ENCODE measurements at places on chromosomes 3 and 15.

DNA sequence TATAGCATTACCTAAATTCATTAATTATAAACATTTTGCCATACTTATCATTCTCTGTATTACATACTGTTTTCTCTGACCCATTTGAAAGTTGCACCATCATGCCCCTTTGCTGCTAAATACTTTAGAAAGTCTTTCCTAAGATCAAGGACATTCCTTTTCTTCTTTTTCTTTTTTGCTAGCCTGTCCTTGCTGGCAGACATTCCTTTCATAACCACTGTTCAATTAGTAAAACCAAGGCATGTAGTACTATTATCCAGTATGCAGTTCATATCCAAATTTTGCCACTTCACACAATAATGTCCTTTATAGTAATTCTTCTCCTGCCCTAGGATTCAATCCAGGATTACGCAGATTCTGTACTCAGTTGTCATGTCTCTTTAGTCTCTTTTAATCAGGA, 321.0 kb upstream of the C2CD4B start:
- DNase-seq = no peak

DNA sequence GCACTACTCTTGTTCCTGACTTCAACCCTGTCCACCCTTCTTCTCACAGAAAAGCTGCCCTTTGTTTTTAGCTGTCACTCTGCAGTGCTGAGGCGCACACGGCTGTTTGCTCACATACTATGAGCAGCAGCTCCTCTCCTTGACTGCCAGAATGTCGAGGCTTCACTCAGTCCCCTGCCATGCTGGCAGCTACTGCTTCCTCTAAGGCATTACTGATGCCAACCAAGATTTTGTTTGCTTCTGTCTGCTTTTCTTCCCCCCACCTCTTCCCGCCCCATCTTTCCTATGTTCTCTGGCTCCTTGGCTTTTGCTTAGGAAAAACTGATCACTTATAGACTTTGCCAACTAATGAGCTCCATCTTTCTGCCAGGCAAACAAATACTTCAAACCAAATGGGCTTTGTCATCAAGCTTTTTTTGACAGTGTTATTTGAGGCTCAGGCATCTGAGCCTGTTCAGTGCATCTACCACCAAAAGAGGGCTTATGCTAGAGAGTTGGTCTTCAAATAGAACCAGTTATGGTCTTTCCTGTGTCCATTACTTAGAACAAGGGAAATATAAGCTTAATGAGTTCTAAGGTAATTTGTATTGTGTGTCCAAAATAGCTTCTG, 81.0 kb downstream of the FBXL2 start:
- DNase-seq = no peak

GRCh38 chr3:106126067-106126845, 257.4 kb upstream of the CBLB start:
- DNase-seq = no peak

- DNase-seq = no peak
These were observed 5.2 kb downstream of the HRH1 start for GRCh38 chr3:11159421-11159904.

DNA sequence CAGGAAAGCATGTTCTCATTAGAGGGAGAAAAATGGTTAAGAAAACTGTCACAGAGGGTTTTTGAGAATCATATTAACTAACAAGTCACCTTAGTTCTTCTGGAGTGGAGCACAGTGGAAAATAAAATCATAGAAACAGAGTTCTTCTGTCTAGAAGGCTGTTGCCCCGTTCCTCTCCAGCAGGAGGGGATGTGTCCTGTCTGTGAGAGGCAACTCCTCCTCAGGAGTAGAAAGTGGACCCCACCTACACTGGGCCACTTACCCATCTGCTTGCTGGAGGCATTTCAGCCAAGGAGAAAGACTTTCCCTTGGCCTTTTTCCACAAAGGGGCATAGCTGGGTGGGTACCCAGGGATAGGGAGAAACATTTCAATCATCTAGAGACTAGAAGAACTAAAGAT, 106.6 kb downstream of the SSR3 start:
- no peak for DNase-seq

- no peak for DNase-seq
These were observed 163.6 kb upstream of the GRM7 start for GRCh38 chr3:6697285-6697684.

DNA sequence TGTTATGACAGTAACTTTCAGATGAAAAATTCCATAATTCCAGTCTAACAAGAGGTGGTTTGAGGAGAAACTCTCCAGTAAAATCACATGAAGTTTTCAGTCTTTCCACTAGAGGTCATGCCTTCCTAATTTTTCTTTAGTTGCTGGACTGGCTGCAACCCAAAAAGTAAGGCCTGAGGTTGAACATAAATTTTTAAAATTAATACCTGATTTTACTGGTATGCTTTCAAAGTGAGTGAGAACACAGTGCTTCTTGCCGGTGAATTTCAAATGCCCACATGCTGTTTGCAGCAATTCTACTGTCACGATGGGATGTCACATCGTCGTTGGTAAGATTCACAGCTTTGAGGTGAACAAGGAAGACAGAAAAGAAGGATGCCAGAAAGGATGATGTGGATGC, 89.0 kb upstream of the FGF12 start:
- DNase-seq = no peak

DNA sequence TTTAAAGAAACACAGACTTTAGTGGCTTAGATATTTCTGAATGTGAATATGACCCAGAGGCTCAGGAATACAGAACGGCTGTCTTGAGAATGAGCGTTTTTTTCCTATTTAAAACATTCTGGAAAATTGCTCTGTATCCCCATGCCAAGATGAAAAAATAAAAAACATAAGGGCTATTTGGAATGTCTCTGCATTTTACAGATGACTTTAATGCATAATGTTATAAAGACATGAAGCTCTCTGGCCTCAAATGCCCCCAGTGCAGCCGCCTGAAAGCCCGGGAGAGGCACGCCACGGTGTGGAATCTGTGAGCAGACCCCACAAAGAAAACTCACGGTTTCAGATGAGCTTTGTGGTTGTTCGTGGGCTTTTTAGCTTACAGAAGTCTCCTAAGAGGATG, 322.5 kb upstream of the ICE2 start:
- no peak for DNase-seq

DNA sequence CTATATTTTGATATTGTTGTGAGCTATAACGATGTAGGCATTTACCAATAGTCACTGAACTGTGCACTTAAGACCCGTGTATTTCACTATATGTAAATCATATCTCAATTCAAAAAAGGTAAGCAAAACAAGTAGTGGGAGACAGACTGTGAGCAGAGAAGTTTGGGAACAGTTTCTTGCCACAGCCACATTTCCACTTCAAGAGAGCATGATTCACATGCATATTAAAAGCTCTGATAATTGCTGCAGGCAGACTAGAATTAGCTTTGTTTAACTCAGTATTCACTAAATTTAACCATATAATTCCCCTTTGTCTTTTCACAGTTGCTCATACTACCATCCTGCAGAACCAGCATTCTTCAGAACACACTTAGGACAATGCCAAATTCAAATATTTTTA, 168.4 kb upstream of the ZNF385D start:
- no peak for DNase-seq

- no peak for DNase-seq
These were observed 111.3 kb downstream of the CD47 start for GRCh38 chr3:107979538-107979937.

DNA sequence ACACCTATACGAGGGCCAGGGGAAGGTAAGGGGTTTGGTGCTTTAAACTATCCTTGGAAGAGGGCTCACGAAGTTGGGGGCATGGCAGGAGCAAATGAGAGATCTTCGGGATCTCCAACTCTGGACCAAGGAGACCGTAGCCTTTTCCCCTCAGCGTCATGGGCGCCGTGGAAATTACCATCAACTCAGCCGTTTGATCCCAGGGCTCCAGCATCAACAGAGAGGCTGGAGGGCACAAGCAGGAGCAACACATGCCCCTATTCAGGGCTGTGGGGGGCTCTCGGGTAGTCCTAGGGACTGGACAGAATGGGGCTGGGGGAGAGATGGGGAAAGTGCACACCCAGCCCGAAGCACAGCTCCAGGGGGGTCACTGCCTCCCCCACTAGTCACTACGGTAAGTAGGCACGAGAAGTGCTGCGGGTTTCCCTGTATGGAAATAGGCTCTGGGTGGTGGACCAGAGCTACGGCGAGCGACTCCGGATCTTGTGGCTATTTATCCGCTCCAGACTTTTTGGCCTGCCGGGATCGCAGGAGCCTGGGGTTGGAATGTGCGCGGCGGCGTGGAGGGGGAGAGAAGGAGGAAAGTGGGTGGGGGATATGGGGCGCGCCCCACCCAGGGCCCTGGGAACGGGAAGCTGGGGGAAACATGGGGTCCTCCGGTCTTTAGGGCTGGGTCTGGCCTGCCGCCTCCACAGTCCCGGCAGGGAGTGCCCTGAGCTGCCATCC, 539 bp upstream of the LAMB2 start:
- DNase-seq = no peak

DNA sequence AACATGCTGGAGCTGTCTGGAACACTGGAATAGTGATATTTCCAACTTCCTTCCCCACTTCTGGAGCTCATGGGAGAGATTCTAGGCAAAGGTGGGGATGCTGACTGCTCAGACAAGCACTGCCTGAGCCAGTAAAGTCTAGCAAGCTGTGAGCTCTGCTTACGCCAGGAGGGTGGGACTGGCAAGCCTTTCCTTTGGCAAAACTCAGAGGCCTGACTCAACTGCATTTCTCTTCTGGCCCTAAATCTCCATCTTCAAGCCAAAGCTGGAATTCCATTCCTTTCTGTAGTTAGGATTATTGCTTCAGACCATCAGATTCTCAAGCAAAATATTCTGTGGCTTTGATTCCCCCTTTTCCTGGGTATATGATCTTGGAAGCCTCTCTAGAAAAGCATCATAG, 20.3 kb upstream of the EPB42 start:
- no peak for DNase-seq

DNA sequence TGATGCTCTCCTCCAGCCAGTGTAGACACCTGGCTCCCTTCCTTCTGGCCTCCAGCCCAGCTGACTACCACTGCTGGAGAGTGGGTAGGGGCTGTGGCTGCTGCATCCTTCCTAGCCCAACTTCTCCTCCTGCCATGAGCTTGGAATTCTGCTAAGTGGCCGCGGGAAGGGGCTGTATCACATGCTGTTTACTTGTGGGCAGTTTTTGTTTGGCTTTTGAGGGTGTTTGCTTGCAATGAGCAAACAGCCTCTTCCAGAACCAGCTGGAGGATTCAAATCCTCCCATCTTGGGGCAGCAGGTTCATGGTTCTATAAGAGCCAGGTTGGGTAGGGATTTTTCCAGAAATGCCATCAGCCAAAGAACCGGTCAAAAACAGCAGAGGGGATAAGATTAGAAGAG, 9.0 kb downstream of the GASK1A start:
- DNase-seq = no peak

DNA sequence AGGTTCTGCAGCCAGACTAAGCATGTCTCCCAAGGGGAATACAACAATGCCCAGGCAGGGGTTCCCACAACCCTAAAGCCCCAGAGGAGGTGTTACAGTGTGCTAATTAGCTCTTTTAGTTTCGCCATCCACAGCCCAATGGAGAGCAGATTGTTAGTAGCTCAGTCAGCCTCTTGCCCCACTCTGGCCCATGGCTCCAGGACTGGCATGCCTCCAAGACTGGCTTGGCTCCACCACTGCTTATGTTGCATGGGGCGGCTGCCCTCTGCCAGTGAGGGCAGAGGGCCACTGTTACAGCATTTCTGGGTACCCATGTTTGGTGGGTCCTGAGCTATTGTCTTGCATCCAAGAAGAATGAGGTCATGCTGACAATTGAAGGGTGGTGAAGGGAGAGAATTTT, 231.1 kb upstream of the MDFIC2 start:
- DNase-seq = no peak

- no peak for DNase-seq
These were observed 283.8 kb upstream of the RGMA start for GRCh38 chr15:93372865-93373223.

- DNase-seq = no peak
These were observed 8.5 kb downstream of the CHRD start for GRCh38 chr3:184388164-184388935.

- no peak for DNase-seq
These were observed 32.4 kb upstream of the LDHAL6B start for GRCh38 chr15:59174151-59174834.

- DNase-seq = no peak
These were observed 414.5 kb upstream of the MDFIC2 start for GRCh38 chr3:70726961-70727360.

DNA sequence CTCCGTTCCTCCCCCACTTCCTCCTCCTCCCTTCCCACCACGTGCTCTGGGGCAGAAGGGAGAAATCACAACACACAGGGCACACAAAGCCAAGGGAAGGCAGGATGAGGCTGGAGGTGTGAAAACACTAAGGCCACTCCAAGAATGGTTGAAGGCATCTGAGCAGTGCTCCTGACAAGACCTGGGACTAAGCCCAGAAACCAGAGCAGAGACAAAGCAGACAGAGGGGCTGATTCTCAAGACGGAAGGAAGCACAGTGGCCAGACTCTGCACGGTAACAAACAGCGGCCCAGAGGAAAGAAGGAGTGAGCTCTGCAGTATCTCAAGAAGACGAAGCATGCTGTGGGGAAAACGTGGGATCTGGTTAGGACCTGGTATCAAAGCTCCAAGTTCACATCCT, 78.1 kb downstream of the ADCY5 start:
- no peak for DNase-seq
